Neuronal stem cell (in vitro differentiated cells): ENCODE measurements at places on chromosomes 2 and 18.
A peak's percentile ranks its signal among the peaks of the same experiment; 100 is the strongest.

GRCh38 chr2:175935289-175936181 is 66.5 kb downstream of the LNPK start:
- H3K4me1 ChIP-seq: peaks cover 1% of the 10 kb centered on the region
- no peaks in the 10 kb centered on the region for H3K27me3 ChIP-seq
- no peak overlapping the region for H3K4me3 ChIP-seq
- H3K27ac ChIP-seq: no peak overlapping the region

DNA sequence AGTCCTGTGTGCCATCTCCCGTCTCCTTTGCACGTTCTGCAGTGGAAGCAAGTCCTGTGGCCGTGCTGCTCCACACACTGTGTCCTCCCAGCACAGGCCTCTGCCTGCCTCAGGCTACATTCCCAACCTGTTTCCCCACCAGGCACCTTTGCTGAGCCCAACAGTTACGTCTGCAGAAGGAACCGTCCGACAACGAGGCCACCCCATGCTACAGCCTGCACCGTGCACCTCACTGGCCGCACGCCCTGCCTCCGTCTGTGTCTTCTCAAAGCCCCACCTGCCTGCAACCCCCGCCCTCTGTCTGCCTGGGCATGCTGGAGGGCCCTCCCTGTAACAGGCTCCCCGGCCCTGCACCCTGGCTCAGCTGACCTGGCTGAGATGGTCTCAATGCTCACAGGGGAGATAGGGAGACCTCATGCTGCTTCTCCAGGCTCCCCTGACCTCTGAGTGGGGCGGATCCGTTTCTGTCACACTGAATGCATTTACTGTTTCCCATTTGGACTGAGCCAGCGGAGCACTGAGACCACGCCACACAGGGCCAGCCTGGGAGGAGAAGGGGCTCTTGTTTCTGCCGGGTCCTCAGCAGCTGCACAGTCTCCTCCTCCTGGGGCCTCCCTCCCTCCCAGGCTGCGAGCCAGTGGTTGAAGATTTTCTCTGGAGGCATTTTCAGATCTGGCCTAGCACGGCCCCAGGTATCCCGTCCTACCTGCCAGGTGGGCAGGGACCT is 109.1 kb upstream of the OTOS start:
- no peaks in the 10 kb centered on the region for H3K36me3 ChIP-seq
- DNase-seq: no peak
- H3K4me1 ChIP-seq: peaks cover 28% of the 10 kb centered on the region
- H3K4me3 ChIP-seq: no peak overlapping the region

DNA sequence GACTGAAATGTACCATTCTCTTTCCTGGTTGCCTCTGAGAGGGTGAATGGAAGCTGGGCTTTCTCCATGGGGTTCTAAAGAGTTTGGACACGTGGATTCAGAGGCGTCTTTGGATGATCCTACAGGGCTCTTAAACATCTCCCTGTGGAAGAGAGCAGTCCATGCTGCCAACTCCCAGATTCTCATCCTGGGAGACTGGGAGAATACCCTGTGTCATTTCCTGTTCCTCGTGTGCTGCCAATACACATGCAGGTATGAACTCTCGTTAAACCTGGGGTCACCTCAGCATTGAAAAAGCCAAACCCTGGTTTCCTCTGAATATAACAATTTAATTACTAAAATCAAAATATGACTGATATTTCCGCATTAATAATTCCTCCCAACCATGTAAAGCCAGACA is 73.3 kb upstream of the NT5C1B start:
- no peak overlapping the region for H3K27ac ChIP-seq
- H3K4me3 ChIP-seq: no peak overlapping the region
- no peaks in the 10 kb centered on the region for H3K27me3 ChIP-seq
- peaks cover 2% of the 10 kb centered on the region for H3K4me1 ChIP-seq
- DNase-seq: no peak

- H3K4me1 ChIP-seq: peaks cover 2% of the 10 kb centered on the region
- no peak for DNase-seq
- H3K27me3 ChIP-seq: no peaks in the 10 kb centered on the region
- no peak overlapping the region for H3K27ac ChIP-seq
These were observed 404.8 kb downstream of the MEIS1 start for GRCh38 chr2:66839551-66840320.

DNA sequence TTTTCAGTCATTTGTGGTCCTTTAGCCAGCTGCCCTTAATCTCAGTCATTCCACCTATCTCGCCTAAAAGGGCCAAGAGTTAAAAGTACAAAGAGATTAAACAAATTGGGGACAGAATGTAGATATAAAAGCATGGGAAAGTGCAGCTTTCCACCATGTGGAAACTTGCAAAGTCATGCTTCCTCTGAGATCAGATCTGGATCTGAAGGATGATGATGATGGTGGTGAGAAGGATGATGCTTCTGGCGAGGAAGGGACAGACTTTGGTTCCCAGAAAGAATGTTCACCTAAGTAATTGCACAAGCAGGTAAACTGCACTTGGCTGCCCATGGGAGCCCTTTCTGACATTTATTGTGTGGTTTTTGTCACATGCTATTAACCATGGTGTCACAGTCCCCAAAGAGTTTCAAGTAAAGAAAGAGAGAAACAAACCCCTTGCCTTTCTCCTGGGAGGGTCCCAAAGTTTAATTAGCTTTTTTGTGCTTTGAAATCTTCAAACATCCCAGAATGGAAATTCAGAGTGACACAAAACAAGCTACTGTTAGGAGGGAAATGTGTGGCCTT is 34.7 kb downstream of the KLF7 start:
- H3K4me1 ChIP-seq: peaks cover 27% of the 10 kb centered on the region
- H3K4me3 ChIP-seq: no peak overlapping the region
- no peak overlapping the region for H3K27ac ChIP-seq
- H3K36me3 ChIP-seq: peaks cover 28% of the 10 kb centered on the region

GRCh38 chr2:205197468-205198139 is 484.7 kb upstream of the NRP2 start:
- no peaks in the 10 kb centered on the region for H3K27me3 ChIP-seq
- H3K4me3 ChIP-seq: no peak overlapping the region
- H3K4me1 ChIP-seq: peaks cover 3% of the 10 kb centered on the region
- H3K27ac ChIP-seq: no peak overlapping the region

- no peaks in the 10 kb centered on the region for H3K27me3 ChIP-seq
- no peak for DNase-seq
- no peak overlapping the region for H3K27ac ChIP-seq
- peaks cover 4% of the 10 kb centered on the region for H3K4me1 ChIP-seq
- H3K4me3 ChIP-seq: peak overlapping the region; percentile 90
These were observed 342 bp downstream of the CYB5A start for GRCh38 chr18:74291472-74291770.

DNA sequence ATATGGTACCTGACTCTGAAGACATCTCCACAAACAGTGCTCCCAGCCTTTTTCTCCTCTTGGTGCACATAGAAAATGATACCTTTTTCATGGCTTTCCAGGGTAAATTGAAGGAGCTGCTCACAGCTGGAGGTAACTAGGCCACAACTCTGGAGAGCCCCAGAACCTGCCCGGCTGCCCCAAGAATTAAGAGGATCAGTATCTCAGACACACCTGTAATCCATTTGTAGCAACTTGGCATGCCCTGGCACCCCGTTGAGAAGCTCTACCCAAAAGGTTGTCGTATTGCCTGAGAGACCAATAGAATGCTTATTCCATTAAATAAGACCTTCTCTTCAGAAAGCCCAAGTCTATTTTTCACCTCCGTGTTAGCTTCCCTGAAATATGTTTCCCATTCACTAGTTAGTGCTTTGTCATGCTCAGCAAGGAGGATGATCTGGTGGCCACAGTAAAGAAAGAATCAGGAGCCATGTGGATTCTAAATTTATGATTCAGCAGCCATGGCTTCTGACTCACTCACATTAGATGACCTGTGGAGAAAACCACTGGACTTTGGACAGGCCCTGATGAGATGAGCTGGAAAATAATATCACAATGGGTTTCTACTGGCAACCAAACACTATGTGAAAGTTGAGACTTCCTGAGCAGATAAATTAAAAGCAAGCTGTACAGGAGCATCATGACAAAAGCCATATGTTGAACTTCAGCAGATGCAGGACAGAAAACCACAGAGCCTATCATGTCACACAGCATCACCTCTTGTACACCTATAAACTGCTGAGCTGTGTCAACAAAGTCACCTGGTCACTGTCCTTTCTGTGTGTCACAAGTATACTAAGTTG is 253.3 kb upstream of the OSR1 start:
- H3K27me3 ChIP-seq: no peaks in the 10 kb centered on the region
- no peaks in the 10 kb centered on the region for H3K36me3 ChIP-seq
- H3K4me3 ChIP-seq: no peak overlapping the region
- no peaks in the 10 kb centered on the region for H3K4me1 ChIP-seq
- no peak overlapping the region for H3K27ac ChIP-seq

DNA sequence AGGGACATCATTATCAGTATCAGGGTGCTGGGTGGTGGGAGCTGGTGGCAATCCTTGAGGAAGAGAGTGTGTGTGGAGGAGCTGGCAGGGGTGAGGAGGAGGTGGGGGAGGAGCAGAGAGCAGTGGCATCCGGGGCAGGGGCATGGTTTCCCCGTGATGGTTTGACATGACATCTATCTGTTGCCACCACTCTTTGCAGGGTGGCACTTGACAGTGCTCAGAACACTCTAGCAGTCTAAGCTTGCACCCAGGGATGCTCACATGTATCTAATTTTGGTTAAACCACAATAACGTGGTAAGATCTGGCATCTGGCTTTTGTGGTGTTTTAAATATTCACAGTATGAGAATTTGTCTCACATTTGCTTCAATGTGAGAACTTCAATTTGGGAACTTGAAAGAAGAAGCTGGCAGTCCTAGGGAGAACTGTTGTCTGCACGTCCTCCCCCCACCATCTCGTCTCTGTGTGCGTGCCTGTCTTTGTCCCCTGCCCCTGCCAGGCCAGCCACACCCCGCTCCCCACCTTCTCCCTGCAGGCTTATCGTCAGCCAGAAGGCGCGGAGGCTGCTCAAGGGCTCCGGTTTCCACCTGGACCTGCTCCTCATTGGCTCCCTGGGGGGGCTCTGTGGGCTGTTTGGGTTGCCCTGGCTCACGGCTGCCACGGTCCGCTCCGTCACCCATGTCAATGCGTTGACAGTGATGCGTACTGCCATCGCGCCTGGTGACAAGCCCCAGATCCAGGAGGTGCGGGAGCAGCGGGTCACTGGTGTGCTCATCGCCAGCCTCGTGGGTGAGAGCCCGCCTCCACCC is 11.7 kb downstream of the SLC4A3 start:
- no peaks in the 10 kb centered on the region for H3K27me3 ChIP-seq
- no peaks in the 10 kb centered on the region for H3K36me3 ChIP-seq
- H3K4me1 ChIP-seq: peaks cover 6% of the 10 kb centered on the region
- H3K4me3 ChIP-seq: no peak overlapping the region
- no peak for DNase-seq

- DNase-seq: no peak
- H3K36me3 ChIP-seq: no peaks in the 10 kb centered on the region
- no peaks in the 10 kb centered on the region for H3K27me3 ChIP-seq
- peak overlapping the region; percentile 1 for H3K27ac ChIP-seq
These were observed 188.0 kb upstream of the PARD3B start for GRCh38 chr2:204357286-204357685.

- H3K4me3 ChIP-seq: peak within 1 kb of the TSS; percentile 47
- peak; percentile 40 for DNase-seq
- no peaks in the 10 kb centered on the region for H3K36me3 ChIP-seq
- peaks cover 9% of the 10 kb centered on the region for H3K4me1 ChIP-seq
- H3K27me3 ChIP-seq: peaks cover 3% of the 10 kb centered on the region
These were observed at the start of gene MFSD6 for GRCh38 chr2:190407662-190408537. MFSD6 (plus strand) TSS chr2:190408355; CDS start chr2:190436030, 27,675 bp downstream.

- no peaks in the 10 kb centered on the region for H3K27me3 ChIP-seq
- H3K36me3 ChIP-seq: no peaks in the 10 kb centered on the region
- no peak overlapping the region for H3K4me3 ChIP-seq
- H3K4me1 ChIP-seq: no peaks in the 10 kb centered on the region
- no peak overlapping the region for H3K27ac ChIP-seq
- DNase-seq: no peak
These were observed 135.3 kb downstream of the PARD3B start for GRCh38 chr2:204680576-204680975.

GRCh38 chr2:180871649-180872048 is 108.8 kb upstream of the UBE2E3 start:
- no peak overlapping the region for H3K27ac ChIP-seq
- no peaks in the 10 kb centered on the region for H3K27me3 ChIP-seq
- no peak for DNase-seq
- H3K4me1 ChIP-seq: no peaks in the 10 kb centered on the region

DNA sequence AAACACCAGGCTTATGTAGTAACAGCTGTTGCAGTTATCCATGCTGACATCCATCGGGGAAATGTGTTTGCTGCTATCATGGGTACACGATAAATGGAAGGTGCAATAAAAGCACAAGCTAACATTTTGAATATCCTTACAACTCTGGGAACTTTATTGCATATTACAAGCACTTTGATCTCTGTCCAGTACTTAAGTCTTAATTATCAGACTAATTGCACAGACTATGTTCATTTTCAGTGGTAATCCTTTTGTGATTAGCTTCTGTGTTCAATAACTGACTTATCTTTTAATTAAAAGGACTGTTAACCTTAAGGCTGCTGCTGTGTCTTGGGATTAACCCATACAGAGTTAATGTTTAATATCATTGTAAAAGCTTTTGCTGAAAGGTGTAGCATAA is 101.4 kb upstream of the ATP5MC3 start:
- H3K4me3 ChIP-seq: no peak overlapping the region
- H3K27me3 ChIP-seq: peaks cover 17% of the 10 kb centered on the region
- no peak for DNase-seq
- no peaks in the 10 kb centered on the region for H3K36me3 ChIP-seq
- H3K4me1 ChIP-seq: no peaks in the 10 kb centered on the region

GRCh38 chr2:1542971-1543370 is 129.7 kb downstream of the TPO start:
- H3K36me3 ChIP-seq: no peaks in the 10 kb centered on the region
- peaks cover 6% of the 10 kb centered on the region for H3K27me3 ChIP-seq
- peaks cover 2% of the 10 kb centered on the region for H3K4me1 ChIP-seq

DNA sequence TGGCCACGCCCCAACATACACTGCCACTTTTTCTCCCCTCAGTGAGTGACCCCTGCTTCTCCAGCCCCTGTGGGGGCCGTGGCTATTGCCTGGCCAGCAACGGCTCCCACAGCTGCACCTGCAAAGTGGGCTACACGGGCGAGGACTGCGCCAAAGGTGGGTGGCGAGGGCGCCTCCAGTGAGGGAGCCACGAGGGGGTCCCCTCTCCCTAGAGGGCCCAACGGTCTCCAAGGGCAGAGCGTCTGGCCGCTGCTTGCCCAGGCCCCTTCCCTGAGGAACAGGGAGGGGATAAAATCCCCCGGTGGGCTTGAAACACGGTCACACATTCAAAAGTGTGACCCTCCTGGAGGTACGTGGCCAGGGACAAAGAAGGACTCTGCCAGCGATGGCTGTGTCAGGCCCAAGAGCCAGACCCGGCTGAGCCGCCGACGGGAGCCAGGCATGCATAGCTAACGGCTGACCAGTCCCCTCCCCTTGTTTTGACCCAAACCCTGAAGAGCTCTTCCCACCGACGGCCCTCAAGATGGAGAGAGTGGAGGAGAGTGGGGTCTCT is 37.2 kb downstream of the MTERF4 start:
- H3K4me3 ChIP-seq: no peak overlapping the region
- no peaks in the 10 kb centered on the region for H3K27me3 ChIP-seq
- H3K36me3 ChIP-seq: no peaks in the 10 kb centered on the region
- H3K4me1 ChIP-seq: no peaks in the 10 kb centered on the region
- DNase-seq: no peak

GRCh38 chr2:105739944-105740530 is 4.7 kb upstream of the NCK2 start:
- H3K27ac ChIP-seq: no peak overlapping the region
- H3K27me3 ChIP-seq: peaks cover 4% of the 10 kb centered on the region
- no peak for DNase-seq
- H3K36me3 ChIP-seq: no peaks in the 10 kb centered on the region

- H3K36me3 ChIP-seq: no peaks in the 10 kb centered on the region
- H3K27ac ChIP-seq: no peak overlapping the region
- no peaks in the 10 kb centered on the region for H3K27me3 ChIP-seq
- no peaks in the 10 kb centered on the region for H3K4me1 ChIP-seq
- no peak overlapping the region for H3K4me3 ChIP-seq
These were observed 326.5 kb upstream of the SLC39A10 start for GRCh38 chr2:195330513-195330956.
